GM12864 (cell line): ENCODE measurements at places on chromosomes 6 and 20.

DNA sequence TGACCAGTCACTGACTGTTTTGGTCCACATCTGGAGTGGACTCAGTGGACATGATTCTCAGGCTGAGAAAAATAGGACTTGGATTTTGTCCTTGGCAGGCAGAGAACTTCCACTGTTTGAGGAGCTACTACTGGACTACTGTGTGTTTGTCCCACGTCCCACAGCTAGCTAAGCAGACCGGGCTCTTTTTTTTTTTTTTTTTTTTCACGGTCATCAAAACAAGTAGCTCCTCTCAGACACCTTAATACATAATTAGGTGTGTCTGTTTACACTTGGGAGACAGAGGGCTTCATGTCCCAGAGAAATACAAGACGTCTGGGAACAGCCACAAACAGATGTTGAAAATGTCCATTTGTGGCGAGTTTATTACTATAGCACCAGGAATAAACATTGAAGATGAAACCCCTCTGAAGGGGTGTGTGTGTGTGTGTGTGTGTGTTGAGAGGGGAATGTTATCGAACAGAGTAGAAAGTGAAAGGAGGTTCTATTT is 155.0 kb upstream of the SUPT3H start:
- no peak for DNase-seq

DNA sequence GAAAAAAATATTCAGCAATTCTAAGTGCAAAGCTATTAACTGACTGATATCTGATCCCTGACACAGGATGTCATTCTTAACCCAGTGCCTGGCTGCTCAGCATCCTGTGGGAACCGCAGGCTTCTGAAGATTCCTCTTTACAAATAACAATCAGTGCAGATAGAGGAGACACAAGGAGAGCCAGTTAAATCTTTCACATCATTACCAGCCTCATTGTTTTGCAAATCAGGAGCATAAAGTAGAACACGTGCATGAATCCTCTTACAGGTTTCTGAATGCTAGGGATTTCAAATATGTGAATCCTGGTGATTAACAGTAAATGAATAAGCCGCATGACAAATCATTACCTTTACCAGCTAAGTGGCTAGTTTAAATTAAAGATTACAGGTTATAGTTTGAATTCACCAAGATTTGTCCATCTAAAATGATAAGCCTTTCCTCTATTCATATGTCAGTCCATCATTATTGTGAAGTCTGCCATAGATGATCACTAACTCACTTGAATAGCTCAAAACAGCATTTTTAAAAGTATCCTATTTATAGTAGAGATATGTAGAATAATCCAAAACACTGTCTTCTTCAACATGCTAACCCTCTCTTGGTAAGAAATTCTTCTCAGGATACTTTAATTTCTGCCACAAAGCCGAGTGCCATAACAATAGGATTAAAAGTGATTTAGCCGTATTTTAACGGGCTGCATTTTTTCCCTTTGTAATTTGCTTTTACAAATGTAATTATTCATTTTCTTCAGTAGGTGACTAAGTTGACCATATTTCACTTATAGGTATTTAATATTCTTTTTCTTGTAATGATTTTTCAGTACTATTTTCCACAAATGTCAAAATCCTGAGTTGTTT is 367.3 kb upstream of the EPHA7 start:
- DNase-seq, result no peak

- DNase-seq, result no peak
Measured at GRCh38 chr6:113629256-113629655, 227.9 kb upstream of the MARCKS start.

DNA sequence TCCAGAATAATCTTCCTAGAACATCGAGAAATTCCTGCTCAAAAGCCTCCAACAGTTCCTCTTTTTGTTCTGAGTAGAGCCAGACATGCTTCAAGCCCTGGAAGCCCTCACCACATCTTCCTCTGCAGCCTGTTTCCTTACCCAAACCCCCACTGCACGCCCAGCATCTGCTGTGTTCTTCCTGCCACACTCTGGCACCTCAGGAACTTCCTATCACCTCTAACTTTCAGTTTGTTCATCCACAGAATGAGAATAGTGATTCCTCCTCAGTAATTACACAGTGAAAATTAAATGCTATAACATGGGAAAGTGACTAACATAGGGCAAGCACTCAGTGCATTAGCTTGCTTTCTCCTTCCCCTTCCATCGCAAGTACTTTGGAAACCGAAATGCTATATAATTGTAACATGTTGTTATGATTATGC is 26.3 kb downstream of the C6orf89 start:
- no peak for DNase-seq

DNA sequence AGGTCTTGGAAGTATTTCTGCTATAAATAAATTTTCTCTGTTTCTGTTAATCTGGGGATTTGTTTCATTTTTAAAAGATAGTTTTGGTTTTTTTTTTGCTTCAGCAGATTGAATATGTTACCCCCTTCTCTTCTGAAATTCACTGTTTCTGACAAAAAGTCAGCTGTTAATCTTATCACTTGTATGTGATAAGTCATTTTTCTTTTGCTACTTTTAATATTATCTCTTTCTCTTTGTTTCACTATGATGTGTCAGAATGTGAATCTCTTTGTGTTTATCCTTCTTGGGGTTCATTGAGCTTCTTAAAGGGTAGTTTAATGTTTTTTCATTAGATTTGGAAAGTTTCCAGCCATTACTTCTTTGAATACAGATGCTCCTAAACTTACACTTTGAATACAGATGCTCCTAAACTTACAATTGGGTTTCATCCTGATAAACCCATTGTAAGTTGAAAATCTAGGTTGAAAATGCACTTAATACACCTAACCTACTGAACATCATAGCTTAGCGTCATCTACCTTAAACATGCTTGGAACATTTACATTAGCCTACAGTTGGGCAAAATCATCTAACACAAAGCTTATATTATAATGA is 154.2 kb upstream of the COL21A1 start:
- no peak for DNase-seq

GRCh38 chr20:58630063-58630462 is 21.0 kb upstream of the STX16 start:
- no peak for DNase-seq

DNA sequence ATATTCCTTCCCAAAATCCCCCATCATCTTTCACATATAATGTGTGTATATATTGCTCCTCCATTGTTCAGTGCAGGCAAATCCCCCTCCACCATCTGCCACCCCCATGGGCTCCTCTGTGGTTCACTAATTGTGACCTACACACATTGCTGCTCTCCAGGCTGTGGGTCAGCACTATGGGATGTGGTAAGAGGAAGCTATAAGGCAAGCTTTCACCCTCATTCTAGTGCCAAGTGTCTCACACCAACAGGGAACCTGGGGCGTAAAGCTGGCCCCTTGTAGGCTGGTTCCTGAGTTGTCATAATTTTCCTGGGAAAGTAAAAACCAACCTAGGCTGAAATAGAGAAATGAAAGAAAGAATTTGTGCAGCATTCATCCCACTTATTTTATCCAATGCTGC is 16.8 kb downstream of the FKBP1A start:
- no peak for DNase-seq

GRCh38 chr6:154606457-154606856 is 96.0 kb upstream of the CNKSR3 start:
- DNase-seq, result peak; percentile 80

GRCh38 chr6:168109171-168109570 is 30.2 kb upstream of the FRMD1 start:
- no peak for DNase-seq

- DNase-seq, result no peak
Measured at GRCh38 chr20:15245896-15246295, 908.5 kb upstream of the FLRT3 start.

DNA sequence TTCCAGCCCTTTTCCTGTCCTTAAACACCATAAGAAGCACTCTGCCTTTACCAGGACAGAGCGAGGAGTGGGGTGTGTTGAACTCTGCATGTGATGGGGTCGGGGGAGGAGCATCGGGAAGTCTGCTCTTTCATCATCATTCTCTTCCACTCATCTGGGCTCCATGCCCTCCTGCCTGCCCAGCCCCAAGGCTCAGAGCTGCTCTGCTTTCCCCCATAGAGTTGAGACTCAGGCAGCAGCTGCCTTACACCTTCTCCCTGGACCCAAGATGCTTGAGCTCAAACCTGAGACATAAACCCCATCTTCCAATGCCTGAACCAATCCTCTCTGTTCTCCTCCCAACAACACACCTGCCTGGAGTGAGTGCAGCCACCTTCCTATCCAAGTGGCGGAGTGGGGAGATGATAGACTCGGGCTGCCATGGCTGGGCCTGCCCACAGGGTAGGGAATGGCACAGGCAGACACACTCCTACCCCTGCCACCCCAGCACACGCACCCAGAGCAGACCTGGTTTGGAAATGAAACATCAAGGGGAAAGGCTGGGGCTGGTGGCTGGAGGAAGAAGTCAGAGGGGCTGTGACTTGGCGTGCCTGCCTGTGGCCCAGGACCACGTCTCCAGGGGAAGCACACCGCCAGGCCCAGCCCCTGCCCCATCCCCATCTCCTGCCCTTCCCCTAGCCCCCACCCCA is 28.4 kb downstream of the TFEB start:
- DNase-seq, result no peak

GRCh38 chr6:130962966-130963365 is 100.1 kb downstream of the EPB41L2 start:
- no peak for DNase-seq

DNA sequence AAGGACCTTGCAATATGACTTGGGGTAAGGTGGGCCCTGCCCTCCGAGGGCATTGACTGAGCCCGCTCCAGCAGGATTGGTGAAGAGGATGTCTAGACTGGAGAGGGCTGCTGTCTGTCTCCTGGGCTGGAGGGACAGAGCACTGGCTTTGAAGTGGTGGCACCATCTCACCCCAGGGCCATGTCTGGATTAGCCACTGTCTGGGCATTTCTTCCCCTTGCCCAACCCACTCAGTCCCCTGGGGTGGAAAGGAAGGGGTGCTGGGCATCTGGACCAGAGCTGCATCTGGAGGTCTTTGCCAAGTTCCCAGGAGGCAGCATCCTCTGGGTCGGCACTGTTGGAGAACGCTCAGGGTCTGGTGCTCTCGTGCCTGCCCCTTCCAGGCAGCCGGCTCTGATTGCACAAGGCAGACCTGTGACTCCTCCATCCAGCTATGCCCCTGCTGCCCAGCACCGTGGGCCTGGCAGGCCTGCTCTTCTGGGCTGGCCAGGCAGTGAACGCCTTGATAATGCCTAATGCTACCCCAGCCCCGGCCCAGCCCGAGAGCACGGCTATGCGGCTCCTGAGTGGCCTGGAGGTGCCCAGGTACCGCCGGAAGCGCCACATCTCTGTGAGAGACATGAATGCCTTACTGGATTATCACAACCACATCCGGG is at the start of gene R3HDML:
Gene R3HDML (plus strand): TSS at position 319 of the 656 bp plus-strand sequence. CDS start 115 bp downstream, at position 434.
- DNase-seq, result no peak

GRCh38 chr6:146948790-146949342 is 255.4 kb upstream of the STXBP5 start:
- DNase-seq, result no peak

- no peak for DNase-seq
Measured at GRCh38 chr6:128036808-128037570, 136.1 kb upstream of the THEMIS start.

DNA sequence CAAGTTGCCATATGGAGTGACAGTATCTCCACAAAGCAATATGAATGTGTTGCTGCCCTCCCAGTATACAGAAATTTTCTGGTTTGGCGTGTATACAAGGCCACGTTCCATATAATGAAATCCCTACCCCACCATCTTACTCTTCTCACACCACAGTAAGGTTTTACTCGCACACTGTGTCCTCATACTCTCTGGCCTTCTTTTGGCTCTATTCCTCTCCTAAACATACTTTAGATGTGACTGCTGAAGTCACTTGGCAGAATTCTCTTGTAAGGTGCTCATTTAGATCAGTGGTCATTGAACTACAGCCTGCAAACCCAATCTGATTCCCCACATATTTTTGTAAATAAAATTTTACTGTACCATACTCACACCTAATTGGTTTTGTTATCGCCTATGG is 123.2 kb downstream of the RFPL4B start:
- no peak for DNase-seq

- no peak for DNase-seq
Measured at GRCh38 chr6:54445207-54445606, 137.0 kb downstream of the TINAG start.

GRCh38 chr6:1940381-1940780 is 305.0 kb downstream of the GMDS start:
- DNase-seq, result no peak

DNA sequence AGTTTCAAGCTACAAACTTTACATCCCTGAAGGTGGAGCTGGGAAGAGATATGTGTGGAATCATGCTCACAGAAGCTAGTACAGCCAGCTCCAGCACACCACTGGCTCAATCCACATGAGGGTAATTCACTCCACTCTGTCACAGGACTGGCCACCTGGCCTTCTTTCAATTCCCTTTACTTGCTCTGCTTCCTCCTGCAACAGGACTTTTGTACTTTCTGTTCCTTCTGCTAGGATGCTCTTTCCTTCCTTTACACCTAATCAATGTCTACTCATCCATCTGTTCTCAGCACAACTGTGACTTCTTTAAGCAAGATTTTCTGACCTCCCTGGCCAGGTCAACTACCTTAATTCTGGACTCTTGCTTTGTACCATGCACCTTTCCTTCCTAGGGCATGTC is 39.4 kb upstream of the MYB start:
- DNase-seq, result no peak

DNA sequence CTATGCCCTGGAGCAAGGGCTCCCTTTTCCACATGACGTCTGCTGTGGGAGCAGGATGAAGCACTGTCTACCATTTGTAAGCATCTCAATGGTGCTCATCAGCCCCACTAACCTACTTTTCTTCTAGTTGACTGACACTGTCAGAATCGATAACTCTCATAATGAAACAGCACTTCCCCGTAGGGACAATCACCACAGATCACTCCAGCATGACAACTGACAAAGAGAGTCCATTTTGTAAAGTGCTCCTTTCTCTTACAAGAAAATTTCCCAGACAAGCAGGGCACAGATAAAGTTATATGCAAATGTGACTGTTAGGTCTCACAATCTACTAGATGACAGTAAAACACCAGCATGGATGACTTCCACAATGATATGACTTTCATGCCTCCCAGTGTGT is 46.4 kb downstream of the HEBP2 start:
- no peak for DNase-seq

GRCh38 chr6:97864366-97864765 is 581.4 kb upstream of the MMS22L start:
- DNase-seq, result no peak
